CD14-positive monocyte (primary cell): ENCODE measurements at places on chromosomes 1 and 21.

DNA sequence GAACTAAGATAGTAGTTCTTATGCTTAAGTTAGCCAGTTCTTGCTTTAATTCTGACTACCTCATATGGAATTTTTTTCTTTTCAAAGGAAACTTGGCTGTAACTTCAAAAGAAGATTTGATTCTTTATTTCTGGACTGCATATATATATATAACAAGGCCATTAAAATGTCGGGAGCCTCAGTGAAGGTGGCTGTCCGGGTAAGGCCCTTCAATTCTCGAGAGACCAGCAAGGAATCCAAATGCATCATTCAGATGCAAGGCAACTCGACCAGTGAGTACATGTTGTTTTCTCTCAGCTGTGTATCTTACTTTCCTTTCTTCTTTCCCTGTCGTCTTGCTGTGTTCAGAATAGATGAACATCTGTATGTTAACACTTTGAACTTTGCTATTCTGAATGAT lies 21.8 kb downstream of the KIF1B start:
- DNase-seq: no peak

- DNase-seq: no peak
Observed at GRCh38 chr1:109771712-109772657, 8.3 kb upstream of the EPS8L3 start.

DNA sequence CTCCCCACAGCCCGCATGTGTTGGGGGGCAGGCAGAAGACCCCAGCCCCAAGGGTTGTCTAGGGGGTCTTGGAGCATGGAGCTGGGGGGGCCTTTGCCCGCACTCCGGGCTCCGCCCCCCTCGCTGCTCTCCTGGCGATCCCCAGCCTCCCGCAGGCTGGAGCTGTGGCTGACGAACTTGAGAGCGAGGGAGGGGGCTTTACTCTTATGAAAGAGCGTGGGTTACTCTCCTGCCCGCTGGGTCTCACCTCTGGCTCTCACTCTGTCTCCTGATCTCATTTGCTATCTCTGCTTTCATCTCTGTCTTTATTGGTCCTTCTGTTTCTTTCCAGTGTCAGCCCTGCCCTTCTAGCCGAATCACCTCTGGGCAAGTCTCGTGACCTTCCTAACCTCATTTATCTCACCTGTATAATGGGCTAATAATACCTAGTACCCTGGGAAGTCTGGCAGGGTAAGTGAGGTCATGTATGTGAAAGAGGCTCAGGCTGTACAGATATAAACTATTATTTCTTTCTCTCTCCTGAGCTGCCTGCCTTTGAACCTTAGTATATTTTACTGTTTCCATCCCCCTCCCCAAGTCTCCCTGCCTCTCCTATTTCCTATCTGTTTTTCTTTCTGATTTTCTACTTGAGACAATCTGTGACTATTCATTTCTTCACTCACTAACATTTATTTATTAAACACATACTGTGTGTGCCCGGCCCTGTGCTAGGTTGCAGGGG lies 731 bp downstream of the EFNA4 start:
- DNase-seq: no peak

DNA sequence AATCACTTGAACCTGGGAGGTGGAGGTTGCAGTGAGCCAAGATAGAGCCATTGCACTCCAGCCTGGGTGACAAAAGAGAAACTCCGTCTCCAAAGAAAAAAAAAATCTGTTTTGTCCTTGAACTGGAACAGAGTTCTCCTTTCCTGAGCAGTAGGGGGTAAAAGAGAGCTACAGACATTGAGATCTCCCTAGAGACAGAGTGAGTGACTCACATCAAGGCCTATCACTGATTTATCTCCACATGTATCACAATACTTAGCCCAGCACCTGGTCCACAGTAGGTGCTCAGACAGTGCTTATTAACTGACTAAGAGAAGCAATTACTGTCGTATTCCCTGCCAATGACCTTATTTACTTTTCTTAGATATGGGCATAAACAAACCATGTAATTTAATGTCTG lies 354.1 kb upstream of the C1orf87 start:
- DNase-seq: no peak
